Nucleus accumbens (tissue), 56 donors: ENCODE measurements at places on chromosomes 3 and 15.

GRCh38 chr3:36874424-36874823 lies 70.4 kb downstream of the TRANK1 start:
- DNase-seq, result no peak

DNA sequence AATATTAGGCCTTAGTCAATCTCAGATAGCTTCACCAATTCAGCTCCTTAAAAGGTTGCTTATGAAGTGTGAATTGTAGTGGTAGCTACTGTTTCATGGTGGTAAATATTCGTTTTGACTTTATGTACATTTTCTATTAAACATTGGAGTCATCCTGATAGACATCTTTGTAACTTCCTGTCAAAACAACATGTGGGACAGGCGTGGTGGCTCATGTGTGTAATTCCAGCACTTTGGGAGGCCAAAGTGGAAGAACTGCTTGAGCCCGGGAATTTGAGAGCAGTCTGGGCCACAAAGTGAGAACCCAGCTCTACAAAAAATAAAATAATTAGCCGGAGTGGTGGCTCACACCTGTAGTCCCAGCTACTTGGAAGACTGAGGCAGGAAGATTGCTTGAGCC lies 2.0 kb upstream of the TRIM59 start:
- no peak for DNase-seq

DNA sequence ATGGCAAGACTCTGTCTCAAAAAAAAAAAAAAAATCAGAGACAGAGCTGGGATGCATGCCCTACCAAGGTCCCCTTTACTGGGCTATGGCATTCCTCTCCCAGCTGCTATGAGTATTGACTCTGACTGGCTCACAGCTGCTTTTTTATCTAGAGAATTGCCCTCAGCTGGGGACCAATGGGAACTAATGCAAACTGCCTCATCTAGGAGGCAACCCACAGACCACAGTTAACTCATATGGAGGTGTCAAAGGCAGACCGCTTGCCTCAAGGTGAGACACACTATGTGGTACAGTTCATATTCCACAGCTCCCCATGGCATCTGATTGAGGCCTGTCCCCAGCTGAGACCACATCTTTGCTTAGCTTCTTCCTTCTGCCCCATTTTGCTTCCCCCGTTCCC lies 183.5 kb upstream of the EOMES start:
- DNase-seq, result no peak

DNA sequence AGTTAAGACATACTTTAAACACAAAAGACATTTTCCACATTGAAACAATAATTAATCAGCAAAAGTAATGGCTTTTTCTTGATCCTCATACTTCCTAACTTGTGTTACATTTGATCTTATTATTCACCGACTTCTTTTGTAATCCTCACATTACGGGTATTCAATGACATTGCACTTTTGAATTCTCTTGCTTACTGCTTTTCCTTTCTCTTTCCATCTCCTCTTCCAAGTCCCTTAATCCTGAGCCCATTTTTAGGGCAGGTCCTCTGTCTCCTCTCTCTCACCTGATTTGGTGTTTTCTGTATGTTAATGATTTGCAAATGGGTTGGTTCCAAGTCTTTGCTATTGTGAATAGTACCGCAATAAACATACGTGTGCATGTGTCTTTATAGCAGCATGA lies 48.5 kb upstream of the RAP2B start:
- no peak for DNase-seq

DNA sequence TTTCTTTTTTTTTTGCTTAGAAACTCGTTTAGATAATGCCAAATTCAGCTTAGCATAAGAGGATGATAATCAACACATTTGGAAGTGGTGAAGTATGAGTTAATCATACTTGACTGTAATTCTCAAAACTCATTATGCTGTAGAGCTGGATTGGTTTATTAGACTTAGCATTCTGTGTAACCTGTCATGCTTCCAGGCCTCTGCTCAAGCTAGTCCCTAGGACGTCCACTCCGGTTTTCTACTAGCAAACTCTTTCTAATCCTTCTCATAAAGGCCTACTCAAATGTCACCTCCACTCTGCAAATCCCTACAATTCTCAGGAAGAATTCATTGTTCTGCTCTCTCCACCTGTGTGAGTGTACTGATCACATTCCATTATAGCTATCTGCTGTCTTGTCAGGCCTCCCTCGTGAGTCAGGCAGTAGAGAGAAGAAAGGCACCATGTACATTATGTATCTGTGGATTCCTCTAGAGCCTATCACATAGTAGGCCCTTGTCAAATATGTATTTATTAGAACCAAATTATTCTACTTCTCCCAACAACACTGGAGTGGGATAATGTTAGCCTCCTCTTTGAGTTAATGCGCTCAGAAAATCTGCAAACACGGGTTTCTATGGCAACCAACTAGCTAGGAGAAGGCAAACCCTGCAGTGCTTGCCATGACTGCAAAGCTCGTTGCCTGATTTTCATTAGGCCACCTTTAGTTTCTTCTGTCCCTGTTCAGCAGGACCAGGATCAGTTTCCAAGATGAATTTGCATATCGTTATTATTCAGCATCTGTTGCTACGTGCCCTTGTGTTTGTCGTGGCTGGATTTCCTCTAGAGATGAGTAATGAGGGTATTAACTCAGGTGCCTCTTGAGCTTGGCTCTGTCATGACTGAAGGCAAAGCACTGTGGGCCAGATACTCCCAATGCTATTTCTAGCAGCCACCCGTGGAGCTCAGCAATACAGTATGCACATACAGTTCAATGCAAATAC lies 30.7 kb downstream of the ATP13A5 start:
- no peak for DNase-seq

DNA sequence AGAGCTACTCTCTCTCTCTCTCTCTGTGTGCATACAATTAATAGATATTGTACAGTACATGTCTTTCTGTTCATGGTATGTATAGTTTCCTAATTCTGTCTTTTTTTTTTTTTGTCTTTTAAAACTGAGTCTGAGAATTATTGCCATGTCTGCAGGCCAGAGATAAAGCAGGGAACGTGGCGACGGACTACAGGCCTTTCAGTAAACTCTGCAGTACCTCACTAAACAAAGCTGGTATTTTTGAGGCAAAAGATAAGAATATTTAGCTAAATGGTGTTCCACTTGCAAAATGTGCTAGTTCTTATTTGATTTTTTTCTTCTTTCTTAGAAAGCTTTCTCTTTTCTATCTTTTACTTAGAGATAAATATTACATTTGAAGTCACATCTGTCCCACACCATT lies 44.0 kb upstream of the EHHADH start:
- DNase-seq, result no peak

DNA sequence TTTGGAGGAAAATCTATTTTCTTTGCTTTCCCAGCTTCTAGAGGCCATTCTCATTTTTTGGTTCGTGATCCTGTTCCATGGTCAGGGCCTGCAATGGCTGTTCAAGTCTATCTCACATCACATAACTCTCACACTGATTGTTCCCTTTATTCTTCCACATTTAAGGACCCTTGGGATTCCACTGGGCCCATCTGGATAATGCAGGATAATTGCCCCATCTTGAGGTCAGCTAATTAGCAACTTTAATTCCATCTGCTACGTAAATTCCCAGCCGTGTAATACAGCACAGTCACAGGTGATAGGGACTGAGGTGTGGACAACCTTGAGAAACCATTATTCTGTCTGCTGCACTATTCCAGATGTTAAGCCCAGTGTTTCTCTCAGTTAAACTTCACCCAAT lies 311.6 kb upstream of the CNTN4 start:
- DNase-seq, result no peak

GRCh38 chr15:72982714-72983113 lies 69.5 kb upstream of the NEO1 start:
- no peak for DNase-seq

- DNase-seq, result no peak
Observed at GRCh38 chr15:34682674-34683073, 72.1 kb downstream of the GJD2 start.

DNA sequence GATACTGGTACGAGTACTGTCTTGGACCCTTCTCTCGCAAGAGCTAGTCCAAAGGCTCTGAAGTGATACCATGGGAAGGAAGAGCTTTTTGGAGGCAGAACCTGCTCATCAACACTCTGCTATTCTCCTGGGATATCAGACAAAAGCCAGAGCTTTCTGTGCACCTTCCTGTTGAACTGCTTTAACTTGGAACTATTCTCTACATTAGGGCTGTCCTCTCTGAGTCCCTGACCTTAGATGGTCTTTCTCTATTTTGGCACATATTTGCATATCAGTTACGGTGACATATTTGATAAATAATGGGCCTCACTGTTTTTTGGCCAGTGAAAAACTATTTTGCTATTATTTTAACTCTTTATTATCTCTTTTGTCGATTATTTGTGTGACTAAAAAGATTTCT lies 146.9 kb downstream of the TIGIT start:
- no peak for DNase-seq

- no peak for DNase-seq
Observed at GRCh38 chr15:53962646-53963561, 15.3 kb upstream of the UNC13C start.

DNA sequence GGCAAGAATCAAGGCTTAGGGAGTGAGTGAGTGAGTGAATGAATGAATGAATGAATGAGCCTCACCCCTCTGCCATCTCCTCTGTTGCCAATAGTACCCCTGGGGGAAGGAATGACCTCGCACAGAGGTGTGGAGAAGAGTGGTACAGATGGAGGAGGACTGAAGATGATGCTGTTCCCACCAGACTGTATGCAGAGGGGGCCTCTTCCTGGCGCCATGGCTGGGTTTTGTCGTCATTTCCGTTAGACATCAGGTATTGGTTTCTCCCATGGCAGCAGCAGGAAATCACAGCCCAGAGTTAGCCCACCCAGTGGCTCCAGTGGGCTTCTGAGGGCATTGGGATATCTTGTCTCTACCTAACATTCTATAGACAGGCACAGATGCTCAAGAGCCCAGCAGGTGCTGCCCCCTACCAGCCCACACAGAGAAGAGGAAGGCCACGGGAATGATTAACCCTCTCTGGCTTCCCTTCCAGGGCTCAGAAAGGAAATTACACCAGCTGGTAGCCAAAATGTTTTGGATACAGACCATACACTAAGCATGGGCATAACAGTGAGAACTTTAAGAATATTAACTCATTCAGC lies 109.8 kb upstream of the SLC6A11 start:
- no peak for DNase-seq

DNA sequence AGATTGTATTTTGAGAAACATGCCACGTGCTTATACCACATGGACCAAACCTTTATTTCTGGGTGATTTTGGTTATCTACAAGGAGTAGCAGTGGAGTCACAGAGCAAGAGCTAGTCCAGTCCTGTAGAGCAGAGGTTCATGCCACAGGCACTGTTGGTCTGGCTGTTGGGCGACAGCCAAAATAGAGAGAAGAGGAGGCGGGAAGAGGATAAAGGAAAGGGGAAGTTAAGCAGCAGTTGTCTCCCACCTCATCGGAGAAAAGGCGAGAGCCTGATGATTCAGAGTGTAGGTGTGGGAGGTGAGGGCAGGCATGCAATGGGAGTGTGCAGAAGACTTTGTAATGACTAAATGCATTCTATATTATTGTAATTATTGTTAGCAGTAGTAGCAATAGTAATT lies 237.5 kb upstream of the ROPN1 start:
- no peak for DNase-seq

- DNase-seq, result no peak
Observed at GRCh38 chr3:62101488-62101887, 271.9 kb downstream of the FEZF2 start.

- DNase-seq, result no peak
Observed at GRCh38 chr15:56894601-56895000, 23.8 kb upstream of the TCF12 start.

DNA sequence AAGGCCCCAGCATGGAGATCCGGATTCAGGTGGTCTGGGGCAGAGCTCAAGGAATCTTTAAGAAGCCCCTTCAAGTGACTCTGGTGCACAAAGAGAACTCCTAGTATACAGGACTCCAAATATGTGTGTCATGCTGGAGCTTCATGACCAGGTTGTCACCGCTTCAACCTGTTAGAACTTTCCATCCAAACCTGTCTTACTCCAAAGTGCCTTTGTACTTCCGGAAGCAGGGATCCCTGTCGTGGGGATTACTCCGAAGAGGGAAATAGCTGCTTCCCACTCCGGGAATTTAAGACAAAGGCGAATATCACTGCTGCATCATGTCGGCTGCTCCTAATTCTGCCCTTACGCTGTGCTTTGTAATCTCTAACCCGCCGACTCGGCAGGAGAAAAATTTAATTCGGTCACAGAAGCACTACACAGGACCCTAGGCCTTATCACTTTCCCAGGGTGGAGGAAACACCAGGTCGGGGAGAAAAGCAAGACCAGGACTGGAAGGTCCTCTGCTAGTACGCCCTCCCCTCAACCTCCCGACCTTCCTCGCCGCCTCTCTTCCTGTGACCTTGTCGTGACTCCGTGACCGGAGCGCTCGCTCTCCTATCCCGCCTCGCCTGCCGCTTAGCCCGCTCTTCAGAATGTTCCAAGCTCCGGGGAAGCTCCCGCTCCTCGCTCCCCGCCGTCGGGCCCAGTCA lies 730 bp downstream of the HIGD1A start:
- peak; percentile 45 for DNase-seq

GRCh38 chr15:39472621-39473297 lies 108.1 kb upstream of the THBS1 start:
- DNase-seq, result no peak

GRCh38 chr3:4416961-4417360 lies 50.1 kb downstream of the SUMF1 start:
- DNase-seq, result no peak

GRCh38 chr3:72990701-72991395 lies 5.8 kb upstream of the PPP4R2 start:
- no peak for DNase-seq

DNA sequence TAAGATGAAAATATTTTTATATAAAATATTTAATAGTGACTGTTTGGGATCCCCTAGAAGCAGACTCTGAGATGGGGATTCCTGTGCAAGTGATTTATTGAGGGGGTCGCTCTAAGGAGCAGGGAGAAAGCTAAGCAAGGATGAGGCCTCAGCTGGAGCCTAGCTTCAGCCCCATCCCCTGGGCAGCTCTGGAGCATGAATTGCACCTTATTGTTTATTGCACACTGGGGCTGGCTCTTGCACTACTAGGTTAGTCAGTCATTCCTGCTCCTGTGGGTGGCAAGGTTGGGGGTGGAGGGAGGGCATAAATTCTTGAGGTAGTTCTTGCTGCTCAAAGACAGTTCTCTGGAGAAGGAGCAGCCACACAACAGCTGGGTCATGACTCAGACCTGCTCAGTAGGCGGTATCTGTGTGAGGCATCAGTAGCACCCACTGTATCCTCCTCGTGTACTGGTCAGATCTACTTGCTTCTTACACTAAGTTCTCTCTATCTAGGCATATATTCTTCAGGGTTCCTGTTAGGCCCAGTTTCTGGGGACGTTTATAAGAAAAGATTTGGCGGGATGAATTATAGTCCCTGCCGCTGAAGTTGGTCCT lies 27.2 kb upstream of the TNFSF10 start:
- no peak for DNase-seq

DNA sequence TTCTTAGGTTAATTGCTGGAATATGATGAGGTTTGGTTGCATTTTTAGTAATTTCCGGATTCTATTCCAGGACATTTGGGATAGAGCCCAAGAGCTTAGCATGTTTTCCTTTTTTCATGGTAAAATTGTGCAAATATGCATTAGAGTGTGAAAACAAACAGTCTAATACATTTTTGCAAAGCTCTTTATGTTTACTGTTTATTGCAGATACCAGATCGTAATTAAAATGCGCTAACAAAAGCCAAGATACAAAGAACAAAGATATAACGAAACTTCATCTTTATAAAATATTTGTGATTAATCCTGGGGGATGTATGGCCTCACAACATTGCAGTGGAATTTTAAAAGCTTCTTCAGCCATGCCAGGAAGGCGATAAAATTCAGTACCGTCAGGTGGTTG lies 94.5 kb upstream of the TBC1D5 start:
- DNase-seq, result no peak
